ENCODE measurements at places on chromosomes 4 and X.

DNA sequence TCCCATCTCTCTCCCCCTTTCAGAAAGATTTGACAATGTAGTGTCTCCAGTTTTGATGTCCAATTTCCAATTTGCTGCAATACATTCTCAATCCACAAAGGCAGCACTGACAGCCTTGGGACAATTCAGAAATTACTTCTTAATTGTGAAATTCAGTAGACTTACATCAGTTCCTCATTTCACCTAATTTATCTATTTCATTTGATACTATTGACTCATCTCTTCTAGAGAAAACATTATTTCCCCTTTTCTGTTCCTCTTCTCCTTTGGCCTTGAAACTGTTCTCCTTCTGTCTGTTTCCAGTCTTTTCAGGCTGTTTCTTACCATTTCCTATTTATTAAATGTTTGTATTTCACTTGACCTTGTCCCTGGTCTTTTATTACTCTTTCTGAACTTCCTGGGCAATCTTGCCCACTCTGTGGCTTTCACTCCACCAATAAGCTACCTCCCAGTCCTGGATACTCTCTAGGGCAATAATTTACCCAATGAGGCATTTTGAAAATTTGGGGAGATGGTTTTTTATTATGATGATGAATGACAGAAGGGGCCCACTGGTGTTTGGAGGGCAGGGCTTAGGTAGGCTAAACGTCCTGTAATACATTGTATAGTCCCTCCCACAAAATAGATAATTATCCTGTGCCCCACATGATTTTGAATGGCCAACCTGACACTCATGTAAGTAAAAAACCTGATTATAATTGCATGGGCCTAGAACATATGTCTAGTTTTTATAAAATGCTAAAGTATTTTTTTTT is 498.0 kb upstream of the BOD1L1 start:
- H3K4me3 ChIP-seq = no peak overlapping the region
- no peaks in the 10 kb centered on the region for H3K4me1 ChIP-seq
- H3K36me3 ChIP-seq = no peaks in the 10 kb centered on the region
- no peak overlapping the region for H3K27ac ChIP-seq

DNA sequence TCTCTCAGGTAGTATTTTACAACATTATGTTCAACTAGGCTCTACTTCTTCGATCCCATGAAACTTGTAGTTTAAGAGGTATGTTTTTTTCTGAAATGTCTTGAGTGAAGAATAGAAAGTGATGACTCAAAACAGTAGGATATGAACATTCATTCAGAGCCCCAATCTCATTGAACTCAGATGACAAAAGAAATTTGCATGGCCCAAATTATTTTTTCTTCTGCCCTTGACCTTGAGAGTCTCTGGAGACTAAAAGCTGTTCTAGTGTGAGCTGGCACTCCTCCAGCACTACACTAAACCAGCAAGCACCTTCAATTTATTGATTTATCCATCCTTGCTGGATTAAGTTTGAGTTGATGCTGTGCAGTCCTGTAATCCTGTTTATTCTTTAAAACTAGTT is 4.0 kb downstream of the DCLK2 start:
- H3K36me3 ChIP-seq = no peaks in the 10 kb centered on the region
- no peak for DNase-seq
- H3K27me3 ChIP-seq = peaks cover 13% of the 10 kb centered on the region
- peaks cover 10% of the 10 kb centered on the region for H3K4me1 ChIP-seq
- no peak overlapping the region for H3K4me3 ChIP-seq
- H3K27ac ChIP-seq = no peak overlapping the region

DNA sequence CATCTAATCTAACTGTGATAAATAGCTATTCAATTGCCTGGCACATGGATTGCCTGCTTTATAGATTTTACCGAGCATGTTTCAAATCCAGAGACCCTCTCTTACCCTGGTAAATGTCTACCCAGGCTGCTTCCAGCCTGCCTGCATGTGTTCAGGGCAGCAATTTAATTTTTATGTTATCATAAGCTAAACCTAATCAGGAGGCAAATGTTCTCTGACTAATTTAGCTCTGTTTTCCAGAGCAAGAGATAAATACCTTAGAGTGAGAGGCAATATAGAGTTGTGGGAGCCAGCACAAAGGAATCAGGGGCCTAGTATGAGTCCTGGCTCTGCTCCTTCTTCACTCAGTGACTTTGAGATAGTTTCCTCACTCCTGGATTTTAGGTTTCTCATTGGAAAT is 37.7 kb downstream of the PARM1 start:
- no peaks in the 10 kb centered on the region for H3K4me1 ChIP-seq
- no peak for DNase-seq
- no peaks in the 10 kb centered on the region for H3K27me3 ChIP-seq
- no peak overlapping the region for H3K4me3 ChIP-seq

- H3K4me1 ChIP-seq = no peaks in the 10 kb centered on the region
- H3K27me3 ChIP-seq = no peaks in the 10 kb centered on the region
- DNase-seq = no peak
- H3K36me3 ChIP-seq = no peaks in the 10 kb centered on the region
- no peak overlapping the region for H3K4me3 ChIP-seq
- no peak overlapping the region for H3K27ac ChIP-seq
Observed at GRCh38 chr4:82721819-82722423, 76.7 kb downstream of the SCD5 start.

DNA sequence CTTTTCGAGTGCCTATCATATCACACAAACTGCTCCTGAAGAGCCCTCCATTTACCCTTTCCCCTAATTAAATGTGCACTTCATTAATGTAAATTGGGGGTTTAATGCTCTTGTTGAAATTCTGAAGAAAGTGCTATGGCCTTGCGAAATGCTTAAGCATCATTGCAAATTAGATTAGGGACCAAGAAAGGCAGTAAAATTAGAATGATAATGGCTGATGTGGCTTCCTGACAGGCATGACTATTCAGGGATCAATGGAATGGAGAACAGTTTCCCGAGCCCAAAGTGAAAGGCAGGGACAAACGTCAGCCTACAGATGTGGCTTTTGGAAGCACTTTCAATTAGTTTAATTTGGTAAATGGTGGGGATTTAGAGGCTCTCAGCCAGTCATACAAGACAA is 120.1 kb downstream of the NKX6-1 start:
- H3K4me1 ChIP-seq = no peaks in the 10 kb centered on the region
- no peaks in the 10 kb centered on the region for H3K36me3 ChIP-seq
- no peak for DNase-seq
- no peak overlapping the region for H3K27ac ChIP-seq
- no peaks in the 10 kb centered on the region for H3K27me3 ChIP-seq
- H3K4me3 ChIP-seq = no peak overlapping the region

DNA sequence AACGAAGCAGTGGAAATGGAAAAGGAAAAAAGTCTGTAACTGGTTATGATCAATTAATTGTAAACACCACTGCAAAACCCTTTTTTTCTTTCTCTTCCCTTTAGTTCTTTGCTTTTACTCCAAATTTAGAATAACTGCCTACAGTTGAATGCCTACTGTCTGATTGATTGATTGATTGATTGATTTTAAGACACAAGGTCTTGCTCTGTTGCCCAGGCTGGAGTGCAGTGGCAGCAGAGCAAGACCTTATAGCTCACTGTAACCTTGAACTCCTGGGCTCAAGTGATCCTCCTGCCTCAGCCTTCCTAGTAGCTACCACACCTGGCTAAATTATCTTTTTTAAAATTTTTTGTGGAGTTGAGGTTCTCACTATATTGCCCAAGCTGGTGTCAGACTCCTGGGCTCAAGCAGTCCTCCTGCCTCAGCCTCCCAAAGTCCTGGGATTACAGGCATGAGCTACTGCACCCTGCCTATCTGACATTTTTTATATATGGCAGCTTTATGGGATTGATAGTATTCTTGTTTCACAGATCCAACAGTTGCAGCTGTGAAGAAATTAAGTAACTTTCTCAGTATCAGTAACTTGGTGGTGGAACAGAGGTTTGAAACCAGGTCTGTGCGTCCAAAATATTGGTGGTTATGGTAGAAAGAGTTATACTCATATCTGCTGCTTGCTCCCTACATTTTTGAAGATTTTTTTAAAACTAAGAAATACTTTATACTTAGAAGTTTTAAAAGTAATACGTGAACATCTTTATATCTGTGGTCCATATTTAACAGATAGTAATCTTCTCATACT is 12.4 kb downstream of the UBE2K start:
- no peaks in the 10 kb centered on the region for H3K27me3 ChIP-seq
- peaks cover 20% of the 10 kb centered on the region for H3K4me1 ChIP-seq
- DNase-seq = no peak
- H3K4me3 ChIP-seq = no peak overlapping the region
- no peak overlapping the region for H3K27ac ChIP-seq
- H3K36me3 ChIP-seq = peaks cover 3% of the 10 kb centered on the region

- no peak overlapping the region for H3K4me3 ChIP-seq
- no peaks in the 10 kb centered on the region for H3K4me1 ChIP-seq
- H3K36me3 ChIP-seq = no peaks in the 10 kb centered on the region
- DNase-seq = no peak
- H3K27ac ChIP-seq = no peak overlapping the region
- H3K27me3 ChIP-seq = no peaks in the 10 kb centered on the region
Observed at GRCh38 chr4:127214016-127214415, 418.7 kb upstream of the INTU start.
